Fibroblast of villous mesenchyme (primary cell): ENCODE measurements at places on chromosomes 12 and 14.

GRCh38 chr14:64235652-64236640 is 58.2 kb downstream of the ESR2 start:
- no peak for DNase-seq

DNA sequence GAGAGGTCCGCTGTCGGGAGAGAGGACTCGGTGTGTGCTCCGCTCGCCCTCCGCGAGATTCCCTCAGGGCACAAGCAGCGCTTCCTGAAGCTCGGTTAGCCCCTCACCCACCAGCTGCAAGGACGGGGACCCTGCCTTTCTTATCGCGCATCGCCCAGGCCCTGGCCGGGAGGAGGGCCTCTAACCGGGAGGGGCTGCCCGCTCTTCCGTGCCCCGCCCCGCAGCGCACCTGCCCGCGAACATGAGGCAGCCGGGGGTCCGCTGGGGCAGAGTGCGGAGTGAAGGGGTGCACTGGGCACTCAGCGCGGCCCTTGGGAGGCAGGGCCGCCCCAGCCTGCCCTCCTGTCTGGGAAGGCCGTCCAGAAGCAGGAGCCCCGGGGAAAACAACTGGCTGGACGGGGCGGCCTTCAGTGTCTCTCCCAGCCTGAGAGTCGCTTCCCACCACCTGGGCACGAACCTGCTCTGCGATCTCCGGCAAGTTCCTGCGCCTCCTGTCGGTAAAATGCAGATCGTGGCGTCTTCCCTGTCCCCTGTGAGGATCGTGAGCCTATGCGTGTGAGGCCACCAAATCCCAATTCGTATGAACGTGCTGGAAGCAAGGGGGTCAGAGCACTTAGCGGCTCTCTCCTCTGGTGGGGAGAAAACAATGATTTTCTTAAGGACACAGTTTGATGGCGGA is 28.0 kb upstream of the ADIPOR2 start:
- no peak for DNase-seq

- no peak for DNase-seq
Observed at GRCh38 chr14:51173863-51174262, 66.2 kb upstream of the TMX1 start.

DNA sequence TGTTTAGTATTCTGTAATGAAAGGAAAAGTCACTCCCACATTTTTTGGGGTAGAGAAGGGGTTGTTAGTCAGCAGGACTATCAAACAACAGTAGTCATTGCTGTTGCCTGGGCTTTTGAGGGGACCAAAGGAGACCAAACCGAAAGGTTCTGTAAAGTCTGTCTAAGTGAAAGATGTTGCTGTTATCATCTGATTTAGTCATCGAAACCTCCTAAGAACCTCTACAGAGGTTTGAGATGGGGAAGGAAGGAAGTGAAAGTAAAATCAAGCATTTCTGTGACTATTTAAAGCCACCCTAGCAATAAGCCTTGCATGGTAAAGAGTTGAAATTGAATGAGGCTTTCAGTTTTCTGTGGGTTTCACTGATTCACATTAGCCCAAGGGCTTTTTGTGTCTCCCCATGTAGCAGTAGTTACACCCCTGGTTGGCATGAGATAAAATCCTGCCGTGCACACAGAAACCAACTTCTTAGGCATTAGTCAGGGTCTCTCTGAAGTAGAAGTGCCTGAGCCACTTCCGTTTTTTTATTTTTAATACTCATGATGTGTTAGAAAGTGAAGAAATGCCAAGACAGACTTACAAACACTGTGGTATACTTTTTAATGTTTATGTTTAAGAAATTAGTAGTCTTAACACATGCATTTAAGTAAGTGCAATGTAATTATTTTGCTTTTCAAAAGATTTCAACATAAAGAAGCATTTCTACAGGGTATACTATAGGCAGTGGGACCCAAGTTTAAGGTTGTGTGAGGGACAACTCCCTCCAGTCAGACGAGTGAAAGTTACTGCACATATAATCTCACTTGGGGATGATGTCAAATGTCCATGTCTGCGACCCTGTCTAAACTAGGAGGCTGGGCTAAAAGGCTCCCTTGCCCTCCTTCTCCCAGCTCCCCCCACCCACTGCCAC is 50.4 kb downstream of the DYRK2 start:
- DNase-seq = peak; percentile 37

- DNase-seq = no peak
Observed at GRCh38 chr14:88379706-88380343, 5.6 kb upstream of the SPATA7 start.
